ENCODE measurements at places on chromosomes 13 and 19.

- no peak for DNase-seq
Measured at GRCh38 chr13:48977973-48978372, 2.3 kb downstream of the FNDC3A start.

- DNase-seq: no peak
Measured at GRCh38 chr13:48294653-48295052, 8.9 kb upstream of the RB1 start.

DNA sequence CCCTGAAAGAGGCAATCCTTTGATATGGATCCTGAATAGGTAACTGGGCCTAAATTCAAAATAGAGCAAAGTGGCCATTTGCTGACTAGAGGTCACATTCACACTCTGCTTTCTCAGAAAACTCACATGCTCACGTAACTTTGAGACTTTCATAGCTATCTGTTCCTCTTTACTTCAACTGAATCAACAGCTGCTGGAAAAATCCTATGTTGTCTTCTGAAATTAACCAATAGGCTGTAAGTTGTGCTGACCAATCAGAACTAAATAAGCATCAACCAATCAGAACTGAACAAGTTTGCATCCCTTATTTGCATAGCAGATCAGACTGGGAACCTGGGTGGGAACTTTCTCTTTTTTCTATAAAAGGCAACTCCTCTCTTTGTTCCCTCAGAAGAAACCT lies 24.0 kb upstream of the TBC1D4 start:
- no peak for DNase-seq

- no peak for DNase-seq
Measured at GRCh38 chr13:63460462-63461090, 2044.9 kb upstream of the PCDH20 start.

- peak; percentile 47 for DNase-seq
Measured at GRCh38 chr13:40982772-40983171, 36.3 kb downstream of the ELF1 start.

DNA sequence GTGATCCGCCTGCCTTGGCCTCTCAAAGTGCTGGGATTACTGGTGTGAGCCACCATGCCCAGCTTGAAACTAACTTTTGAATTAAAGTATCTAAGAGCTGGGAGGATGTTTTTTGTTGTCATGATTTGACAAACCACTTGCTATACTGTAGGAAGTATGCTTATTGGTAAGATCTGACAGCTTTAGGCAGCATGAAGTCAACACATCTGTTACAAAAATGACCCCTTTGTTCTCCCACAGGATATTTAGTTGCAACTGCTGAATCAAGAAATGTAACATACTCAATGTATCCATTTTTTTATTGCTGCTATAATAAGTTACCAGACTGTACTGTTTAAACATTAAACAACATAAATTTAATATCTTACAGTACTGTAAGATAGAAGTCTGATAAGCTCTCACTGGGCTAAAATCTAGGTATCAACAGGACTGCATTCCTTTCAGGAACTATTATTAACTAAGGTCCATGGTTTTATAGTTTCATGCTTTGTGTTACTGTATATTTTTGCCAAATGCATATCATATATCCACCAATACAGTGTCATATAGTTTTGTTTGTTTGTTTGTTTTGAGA lies 22.8 kb upstream of the LRP3 start:
- DNase-seq: no peak

DNA sequence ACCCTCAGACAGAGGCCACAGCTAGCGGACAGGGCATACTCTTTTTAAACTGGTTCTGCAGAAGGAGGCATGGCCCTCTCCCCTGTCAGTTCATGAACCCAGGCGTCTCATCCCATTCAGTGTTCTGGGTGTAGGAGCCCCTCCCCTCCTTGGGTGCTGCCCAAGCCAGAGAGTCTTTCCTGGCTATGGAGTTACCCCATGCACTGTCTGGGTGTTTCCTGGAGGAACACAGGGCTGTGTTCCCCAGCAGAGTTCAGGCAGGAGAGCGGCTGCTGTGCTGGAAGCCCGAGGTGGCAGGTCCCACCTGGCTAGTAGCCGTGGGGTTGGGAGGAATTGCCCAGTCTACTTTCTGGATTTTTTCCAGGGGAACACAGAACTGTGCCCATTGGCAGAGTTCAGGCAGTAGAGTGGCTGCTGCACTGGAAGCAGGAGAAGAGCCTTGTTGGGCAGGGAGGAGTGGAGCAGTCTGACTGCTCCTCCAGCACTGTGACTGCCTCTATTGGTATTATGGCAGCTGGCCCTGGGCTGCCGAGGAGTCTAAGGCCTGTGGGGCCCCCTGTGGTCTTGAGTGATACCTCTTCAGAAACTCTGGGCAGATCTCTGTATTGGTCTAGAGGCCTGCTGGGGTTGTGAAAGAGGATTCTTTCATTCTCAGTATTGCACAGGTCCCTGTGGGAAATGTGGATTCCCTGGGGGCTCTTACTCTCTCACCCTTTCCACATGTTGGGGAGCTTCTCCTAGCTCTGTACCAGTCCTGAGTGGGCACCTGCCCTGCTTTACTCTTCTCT lies 168.3 kb downstream of the PCDH20 start:
- DNase-seq: no peak

- DNase-seq: no peak
Measured at GRCh38 chr19:29532097-29532496, 6.3 kb downstream of the VSTM2B start.

GRCh38 chr19:35628565-35629331 lies at the start of gene RBM42:
RBM42 (plus strand) TSS chr19:35629036; CDS start chr19:35629154, 118 bp downstream.
- peak; percentile 99 for DNase-seq

DNA sequence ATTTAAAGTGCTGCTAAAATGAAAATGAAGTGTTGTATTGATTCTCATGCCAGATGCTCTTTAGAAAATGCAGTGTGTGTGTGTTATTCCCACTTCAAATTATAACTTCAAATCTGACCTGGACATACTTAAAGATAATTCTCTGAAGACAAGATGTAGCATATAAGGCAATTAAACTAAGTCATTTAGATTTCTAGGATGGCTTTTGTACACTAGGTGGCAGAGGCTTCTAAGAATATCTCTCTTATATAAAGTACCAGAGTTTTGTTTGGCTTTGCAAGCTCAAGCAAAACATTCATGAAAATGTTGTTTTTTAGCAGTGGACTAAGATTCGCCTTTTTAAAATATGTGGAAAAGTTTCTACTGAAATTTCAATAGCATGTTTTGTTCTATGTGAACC lies 407.2 kb downstream of the GPC5 start:
- peak; percentile 2 for DNase-seq

DNA sequence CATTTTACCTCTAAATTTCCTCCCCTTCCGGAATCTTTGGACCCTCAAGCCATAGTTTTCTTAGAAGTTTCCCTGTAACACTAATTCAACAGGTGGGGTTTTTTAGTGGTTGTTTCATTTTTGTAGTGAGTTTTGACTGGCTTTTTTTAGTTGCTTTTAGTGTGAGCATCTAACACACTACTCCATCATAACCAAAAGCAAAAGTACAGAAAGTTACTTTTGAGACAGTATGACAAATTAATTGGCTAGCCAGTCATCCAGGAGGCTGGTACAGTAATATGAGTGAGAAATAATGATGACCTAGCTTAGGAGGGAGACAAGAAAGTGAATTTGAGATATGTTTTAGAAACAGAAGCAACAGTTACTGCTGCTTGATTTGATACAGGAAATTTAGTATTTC lies 71.5 kb downstream of the DNAJC15 start:
- DNase-seq: no peak

All from DMS53 (cell line).